ENCODE measurements at places on chromosomes 3 and 15. TPM values are rescaled to one million over a fixed set of nuclear protein-coding genes. Genes with fewer than 3 reads are reported as not detected.

Gene GTF2A2
- total RNA-seq, result 23.6 TPM

Gene C3orf52
- 12.5 TPM for total RNA-seq

DNA sequence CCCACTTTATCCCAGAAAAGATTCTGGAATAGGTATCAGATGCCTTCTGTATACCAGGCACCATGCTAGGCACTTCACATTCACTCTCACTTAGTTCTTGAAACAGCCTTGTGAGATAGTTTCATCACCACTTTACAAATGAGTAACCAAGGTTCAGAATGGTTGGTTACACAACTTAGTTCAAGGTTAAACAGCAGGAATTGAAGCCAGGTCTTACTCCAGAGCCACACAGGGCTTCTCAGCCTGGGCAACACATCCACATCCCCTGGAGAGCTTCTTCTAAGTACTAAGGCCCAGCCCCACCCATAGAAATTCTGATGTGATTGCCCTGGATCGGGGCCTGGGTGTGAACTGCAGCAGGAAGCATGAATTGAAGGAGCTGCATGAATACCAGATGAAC lies 18.6 kb downstream of the WHAMM start:
- DNase-seq, result no peak

Gene ATP2C1
- total RNA-seq, result 41.4 TPM

Gene SCAMP5
- total RNA-seq, result 0.36 TPM

Gene RETNLB
- not detected for total RNA-seq

DNA sequence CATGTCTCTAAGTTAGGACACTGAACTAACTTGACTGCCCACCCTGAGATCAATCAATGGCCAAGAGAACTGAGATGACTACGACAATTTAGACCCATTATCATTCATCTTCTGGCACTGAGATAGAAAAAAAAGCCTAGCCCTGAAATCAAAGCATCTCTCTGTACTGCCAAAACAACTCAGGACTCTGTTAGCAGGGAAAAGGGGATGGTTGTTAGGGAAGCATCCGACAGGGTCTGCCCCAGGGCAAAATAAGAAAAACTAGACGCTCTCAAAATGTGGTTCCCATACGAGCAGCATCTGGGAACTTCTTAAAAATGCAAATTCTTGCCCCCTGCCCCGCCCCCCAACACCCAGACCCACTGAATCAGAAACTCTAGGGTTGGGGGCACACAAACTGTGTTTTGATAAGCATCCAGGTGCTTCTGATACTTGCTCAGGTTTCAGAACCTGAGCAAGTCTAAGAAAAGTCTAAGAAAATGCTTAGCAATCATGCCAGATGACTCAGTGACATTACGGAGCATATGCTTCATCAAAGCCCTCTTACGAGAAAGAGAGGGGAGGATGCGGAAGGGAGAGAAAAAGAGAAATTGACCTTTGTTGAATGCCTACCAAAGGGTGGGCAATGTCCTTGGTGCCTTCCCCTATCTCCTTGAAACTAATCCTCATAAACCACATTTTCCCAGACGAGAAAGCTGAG lies 172.8 kb upstream of the HES1 start:
- DNase-seq, result no peak
